ENCODE measurements at places on chromosomes 12 and 14.

DNA sequence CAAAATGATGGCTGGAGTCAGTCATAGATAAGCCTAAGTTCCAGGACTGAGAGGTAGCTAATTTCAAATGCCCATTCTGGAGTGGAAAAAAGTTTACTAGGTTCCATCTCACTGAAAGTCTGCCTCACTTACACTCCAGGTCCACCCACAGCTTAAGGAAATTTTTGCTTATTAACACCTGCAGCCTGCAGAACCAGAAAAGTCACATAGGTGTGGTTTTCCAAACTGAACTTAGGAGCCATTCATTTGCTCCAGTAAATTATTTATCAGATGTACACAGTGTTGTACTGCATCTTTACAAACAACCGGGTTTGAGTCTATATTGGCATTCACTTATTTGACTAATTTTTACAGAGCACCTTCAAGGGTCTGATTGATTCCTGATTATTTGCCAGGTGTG is 157.4 kb upstream of the ARID2 start:
- DNase-seq, result no peak

GRCh38 chr12:59808317-59808910 is 212.6 kb downstream of the SLC16A7 start:
- peak; percentile 47 for DNase-seq

GRCh38 chr12:114901316-114901715 is 217.3 kb upstream of the TBX3 start:
- DNase-seq, result no peak

- no peak for DNase-seq
Observed at GRCh38 chr14:58707949-58708348, 70.2 kb downstream of the DACT1 start.

DNA sequence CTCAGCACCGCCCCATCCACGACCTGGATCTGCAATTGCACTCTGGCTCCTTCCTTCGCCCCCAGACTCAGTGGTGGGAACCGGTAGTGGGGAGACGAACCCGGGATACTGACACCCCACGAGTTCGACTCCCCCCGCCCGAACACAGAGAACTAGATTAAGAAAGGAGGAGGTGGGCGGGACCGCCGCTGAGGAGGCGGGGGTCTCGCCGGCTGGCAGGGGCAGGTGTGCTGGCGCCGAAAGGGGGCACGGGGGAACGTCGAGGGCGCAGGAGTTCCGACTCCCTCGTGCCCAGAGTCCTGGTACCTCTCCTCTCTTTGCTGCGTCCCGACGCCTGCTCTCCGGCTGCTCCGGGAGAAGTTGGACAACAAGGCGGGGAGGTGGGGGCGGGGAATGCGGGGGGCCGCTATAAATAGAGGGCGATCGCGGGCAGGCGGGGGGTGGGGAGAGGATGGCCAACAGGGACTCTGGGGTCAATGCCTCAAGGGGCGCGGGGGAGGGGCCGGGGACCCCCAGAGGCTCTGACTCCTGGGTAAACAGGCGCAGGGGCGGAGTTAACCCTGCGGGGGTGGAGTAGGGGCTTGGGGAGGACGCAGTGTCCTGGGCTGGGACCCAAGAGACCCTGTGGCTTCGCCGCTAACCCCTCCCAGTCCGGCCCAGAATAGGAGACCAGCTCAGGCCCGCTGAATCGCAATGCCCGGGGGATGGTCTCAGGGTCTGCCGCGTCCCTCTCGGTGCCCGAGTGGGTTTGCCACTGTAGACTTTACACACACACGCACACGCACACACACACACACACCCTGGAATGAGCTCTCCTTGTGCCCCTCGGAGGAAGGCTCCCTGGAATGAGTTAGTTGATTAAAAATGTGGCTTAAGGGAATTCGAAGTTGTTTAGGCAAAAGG is 761 bp upstream of the NDRG2 start:
- no peak for DNase-seq

DNA sequence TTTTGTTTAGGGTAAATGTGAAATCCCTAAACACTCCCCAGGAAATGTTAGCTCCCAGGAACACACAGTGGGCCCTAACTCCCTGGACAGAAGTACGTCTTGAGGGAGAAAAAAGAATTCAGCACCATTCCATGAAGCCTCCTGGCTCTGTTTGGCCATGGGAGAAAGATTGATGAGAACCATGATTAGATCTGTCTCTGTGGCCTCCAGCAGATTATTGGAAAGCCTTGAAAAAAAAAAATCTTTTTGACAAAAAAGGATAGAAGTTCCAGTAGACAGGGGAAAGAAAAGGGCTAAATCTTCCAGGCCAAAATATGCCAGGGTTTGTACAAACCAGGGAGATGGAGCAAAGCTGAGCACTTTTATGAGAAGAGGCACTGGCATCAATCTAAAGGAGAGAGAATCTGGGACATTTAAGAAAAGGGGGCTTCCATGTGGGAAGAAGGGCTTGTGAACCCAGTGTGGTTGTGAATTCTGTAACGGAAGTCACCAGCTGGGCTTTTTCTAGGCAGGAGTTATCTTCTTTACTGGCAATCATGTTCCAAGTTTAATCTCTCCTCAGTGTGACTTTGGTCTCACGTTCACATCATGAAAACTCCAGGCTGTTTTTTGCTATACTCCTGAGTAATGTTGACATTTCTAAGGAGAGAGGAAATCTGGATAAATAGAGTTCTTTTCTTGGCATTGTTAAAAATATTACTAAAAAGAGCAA is 426.7 kb downstream of the RAD51B start:
- DNase-seq, result peak; percentile 73

- DNase-seq, result no peak
Observed at GRCh38 chr12:117330441-117331113, 30.8 kb downstream of the NOS1 start.

DNA sequence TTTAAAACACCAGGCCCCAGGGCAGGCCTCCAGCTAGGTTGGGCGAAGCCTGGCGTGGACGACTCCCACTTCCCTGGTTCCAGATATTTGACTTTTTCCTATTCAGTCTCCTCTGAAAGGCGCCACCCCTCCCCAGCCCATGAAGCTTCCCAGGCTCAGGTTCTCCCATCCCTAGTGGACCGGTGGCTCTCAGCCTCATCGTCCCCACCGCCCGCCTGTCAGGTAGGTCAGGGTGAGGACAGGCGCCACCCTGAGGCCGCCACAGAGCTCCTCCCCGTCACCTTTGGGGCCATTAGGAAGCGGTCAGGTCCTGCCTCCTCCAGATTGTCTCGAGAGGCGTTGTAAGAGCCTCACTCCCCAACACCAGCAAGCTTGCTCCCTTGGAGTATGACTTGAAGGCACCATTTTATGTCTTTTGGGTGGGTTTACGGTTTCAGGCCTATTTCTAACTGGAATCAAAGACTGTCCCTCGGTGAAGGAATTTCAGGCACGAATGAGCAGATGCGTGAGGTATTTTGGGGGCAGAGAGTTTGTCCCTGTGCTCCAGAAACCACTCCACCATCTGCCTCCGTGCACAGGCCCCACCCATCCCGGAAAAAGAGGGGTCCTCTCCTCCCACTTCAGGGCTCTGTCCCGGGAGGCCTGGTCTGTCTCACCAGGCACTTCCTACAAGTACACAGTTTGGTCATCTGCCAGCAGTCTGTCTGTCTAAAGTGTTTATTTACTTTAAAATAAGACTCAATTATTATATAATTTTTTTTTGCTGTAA is 55.6 kb downstream of the TSPAN9 start:
- DNase-seq, result peak; percentile 88

DNA sequence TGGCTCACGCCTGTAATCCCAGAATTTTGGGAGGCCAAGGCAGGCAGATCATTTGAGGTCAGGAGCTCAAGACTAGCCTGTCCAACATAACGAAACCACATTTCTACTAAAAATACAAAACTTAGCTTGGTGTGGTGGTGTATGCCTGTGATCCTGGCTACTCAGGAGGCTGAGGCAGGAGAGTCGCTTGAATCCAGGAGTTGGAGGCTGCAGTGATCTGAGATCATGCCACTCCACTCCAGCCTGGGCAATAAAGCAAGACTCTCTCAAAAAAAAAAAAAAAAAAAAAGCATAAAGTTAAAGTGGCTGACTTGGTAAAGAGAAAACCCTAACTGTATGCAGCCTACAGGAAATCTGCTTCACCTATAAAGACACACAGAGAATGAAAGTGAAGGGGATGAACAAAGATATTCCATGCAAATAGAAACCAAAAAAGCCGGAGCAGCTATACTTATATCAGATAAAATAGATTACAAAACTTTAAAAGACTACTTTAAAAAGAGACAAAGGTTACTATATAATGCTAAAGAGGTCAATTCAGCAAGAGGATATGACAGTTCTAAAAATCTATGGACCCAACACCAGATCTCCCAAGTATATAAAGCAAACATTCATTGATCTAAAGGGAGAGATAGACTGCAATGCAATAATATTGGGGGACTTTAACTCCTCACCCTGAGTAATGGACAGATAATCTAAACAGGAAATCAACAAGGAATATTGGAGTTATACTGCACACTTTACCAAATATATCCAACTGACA is 4.1 kb downstream of the CLEC2B start:
- peak; percentile 43 for DNase-seq

GRCh38 chr14:31270196-31270772 is 62.7 kb upstream of the HECTD1 start:
- DNase-seq, result no peak
